Sigmoid colon (tissue), 7 donors: ENCODE measurements at places on chromosomes 7 and 10. TPM values are rescaled to one million over a fixed set of nuclear protein-coding genes. Genes with fewer than 3 reads are reported as not detected.

- DNase-seq: no peak
These were observed 469.9 kb downstream of the CCSER2 start for GRCh38 chr10:84798312-84798711.

- no peak for DNase-seq
These were observed 172.6 kb downstream of the SKIDA1 start for GRCh38 chr10:21352886-21353285.

Gene C10orf105
- total RNA-seq: 0.55 TPM

DNA sequence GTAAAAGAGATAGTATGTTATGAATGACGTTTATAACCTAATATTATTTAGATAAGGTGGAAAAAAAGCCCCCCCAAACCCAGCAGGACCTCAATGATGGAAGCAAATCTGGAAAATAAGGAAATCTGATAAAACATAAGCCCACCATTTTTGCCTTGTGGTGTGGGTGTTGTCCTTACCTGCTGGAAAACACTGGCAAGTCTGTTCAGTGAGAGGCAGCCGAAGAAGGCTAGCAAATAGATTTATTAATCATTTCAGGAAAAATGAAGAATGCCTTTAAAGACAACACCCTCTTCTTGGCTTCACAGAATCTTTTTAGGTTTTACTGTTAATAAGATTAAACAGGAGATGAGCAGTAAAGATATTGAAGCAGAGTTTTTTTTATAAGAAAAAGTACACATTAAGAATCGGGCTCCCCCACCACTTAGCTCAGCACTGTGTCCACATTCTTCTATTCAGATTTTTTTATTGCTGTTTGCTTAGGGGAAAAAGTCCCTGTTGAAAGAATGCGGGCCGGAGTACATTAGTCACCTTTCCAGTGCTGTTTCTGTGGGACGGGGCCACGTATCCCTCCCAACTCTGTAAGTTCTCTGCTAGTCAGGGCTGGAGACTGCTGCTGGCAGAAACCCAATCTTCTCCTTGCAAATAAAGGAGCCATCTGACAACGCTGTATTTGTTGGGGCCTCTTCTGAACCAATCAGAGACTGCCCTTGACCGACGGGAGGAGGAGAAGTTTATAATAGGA, 104.1 kb downstream of the EVX1 start:
- peak; percentile 75 for DNase-seq

DNA sequence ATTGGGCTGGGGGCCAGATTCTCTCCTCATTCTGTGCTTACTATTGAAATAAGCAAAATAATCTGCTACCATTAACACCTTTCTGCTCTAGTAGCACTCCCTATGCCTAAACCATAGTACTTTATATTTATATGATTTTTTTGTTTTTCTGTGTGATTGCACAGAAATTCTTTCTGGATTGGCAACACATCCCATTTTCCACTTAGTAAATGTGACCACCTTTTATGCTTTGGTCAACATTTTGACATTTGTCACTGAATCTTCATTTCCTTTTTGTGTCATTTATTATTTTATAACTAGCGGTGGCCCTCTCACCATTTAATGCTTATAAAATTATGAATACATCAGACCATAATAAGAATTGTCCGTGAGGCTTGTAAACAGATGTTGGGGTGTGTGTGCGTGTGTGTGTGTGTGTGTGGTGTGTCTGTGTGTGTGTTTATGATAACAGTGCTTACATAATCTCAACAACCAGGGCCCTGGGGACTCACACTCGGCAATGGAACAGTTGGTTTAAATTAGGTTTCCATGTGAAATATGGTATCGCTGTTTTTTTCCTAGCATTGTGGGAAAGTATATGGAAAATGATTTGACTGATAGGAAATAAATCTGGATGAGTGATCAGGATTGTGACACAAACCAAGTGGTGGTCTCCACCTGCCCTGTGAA, 138.9 kb downstream of the NOC3L start:
- no peak for DNase-seq

GRCh38 chr10:117519879-117520278, 22.7 kb upstream of the EMX2 start:
- no peak for DNase-seq
